ENCODE measurements at places on chromosomes 2 and 18.

DNA sequence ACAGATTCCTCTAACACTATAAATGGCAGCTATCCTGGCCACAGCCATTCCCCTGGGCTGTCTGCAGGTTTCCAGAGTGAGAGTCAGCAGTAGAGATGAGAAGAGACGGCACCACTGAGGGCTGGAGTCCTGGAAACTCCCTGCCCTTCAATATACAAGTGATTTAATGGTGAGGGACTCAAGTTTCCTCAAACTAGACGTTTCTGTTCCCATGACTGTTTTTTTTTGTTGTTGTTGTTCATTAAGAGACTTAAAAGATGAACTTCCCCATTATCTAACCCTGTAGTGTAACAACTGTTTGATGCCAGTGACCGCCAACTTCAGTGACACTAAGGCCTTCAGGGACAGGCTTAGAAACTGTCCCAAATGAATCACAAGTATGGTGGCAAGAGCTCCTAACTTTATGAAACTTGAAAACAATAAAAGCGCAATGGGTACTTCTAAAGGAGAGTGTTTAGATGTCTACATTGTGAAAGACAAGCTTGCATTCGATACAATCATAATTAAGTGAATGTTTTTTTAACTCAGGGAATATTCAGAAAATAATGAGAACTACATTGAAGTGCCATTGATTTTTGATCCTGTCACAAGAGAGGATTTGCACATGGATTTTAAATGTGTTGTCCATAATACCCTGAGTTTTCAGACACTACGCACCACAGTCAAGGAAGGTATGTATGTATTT lies 34.0 kb downstream of the IL1R2 start:
- DNase-seq: no peak

GRCh38 chr2:237351796-237352195 lies 62.2 kb downstream of the COL6A3 start:
- DNase-seq: no peak

GRCh38 chr2:138018866-138019688 lies 54.8 kb downstream of the HNMT start:
- DNase-seq: no peak

GRCh38 chr2:157565550-157565949 lies 63.1 kb downstream of the ACVR1C start:
- no peak for DNase-seq

GRCh38 chr18:35117372-35117771 lies 76.2 kb downstream of the MAPRE2 start:
- no peak for DNase-seq

GRCh38 chr2:119481501-119482455 lies 42.5 kb downstream of the SCTR start:
- DNase-seq: no peak

GRCh38 chr2:225274751-225275150 lies 124.8 kb upstream of the NYAP2 start:
- DNase-seq: no peak

DNA sequence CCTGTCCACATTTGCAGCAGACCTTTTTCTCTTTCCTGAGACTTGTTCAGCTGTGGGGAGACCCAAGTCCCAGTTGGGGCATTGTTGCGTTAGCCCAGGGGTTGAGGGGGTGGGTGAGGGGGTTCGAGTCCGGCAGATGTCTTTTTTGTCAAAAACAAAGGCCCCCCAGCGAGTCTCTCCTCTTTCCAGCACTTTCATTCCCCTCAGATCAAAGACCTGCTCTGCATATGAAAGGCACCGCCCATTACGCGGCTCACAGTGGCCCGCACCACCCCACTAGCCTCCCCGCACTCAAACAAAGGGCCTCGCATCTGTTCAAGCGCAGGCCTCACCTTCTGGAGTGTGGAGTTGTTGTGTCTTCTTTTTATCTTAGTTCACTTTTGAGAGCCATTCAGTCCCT lies 25.2 kb downstream of the TRABD2A start:
- DNase-seq: no peak

DNA sequence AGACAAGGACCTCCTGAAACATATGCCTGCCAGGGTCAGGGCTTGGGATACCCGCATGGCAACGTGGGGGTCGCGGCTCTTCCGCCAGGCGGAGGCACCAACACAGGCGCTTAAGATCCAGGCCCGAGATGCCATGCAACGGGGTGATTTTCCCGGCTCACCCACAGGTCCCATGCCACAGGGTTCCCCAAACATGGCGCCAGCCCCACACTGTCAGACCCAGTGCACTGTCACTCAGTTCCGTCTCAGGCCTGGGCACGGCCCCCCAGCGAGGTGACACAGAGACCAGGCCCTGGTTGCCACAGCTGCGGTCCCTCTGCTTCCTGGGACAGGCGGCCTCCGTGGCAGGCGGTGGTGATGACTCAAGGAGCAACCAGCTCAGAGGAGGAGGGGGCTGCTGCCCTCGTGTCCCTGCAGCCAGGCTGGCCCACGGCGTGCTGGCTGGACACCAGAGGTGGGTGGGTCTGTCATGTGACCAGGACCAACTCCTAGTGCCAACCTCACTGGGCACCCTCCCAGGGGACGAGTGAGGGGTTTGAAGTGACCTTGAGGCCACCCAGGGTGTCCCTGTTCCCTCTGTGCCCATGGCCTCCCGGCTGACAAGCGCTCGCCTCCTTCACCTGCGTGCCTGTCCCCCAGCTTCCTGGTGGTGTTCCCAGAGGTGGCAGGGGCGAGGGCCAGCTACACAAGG lies 4.9 kb downstream of the PDCD1 start:
- no peak for DNase-seq

- DNase-seq: no peak
Observed at GRCh38 chr2:158748926-158749590, 46.1 kb upstream of the DAPL1 start.

DNA sequence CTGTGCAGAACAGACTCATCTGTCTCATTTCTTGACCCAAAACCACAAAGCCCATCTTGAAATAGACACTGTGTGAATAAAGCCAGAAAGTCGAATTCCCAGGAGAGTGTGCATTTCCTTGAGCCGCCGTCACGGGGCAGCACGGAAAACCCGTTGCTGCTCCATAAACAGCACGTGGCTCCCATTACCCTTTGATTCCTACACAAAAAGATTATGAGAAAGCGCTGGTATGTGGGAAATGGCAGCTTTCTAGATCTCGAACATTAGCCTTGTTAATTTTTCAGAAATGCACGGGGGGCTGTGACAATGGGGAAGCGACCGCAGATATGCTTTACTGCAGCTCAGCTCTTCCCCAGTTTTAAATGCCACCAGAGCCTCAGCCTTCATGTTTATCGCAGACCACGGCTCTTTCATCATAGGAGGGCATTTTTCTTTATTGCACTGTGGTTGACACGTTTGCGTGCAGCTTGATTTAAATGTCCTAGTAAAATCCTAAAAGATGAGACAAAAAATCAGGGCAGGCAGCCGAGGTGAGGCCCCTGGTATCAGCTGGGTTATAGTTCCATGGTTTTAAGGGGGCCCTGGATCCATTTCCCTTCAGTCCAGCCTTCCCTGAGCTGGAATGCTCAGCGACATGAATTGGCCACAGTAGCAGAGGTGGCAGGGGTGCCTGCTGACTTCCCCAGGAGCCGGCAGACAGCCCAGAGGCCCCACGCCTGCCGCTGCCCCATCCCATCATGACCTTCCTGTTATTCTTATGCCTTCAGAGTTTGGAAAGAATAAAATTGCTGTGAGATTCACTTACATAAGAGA lies 249.3 kb downstream of the NDUFA10 start:
- DNase-seq: no peak

GRCh38 chr18:56475250-56475649 lies 163.1 kb downstream of the TXNL1 start:
- no peak for DNase-seq

GRCh38 chr2:10410001-10410822 lies 37.9 kb downstream of the ODC1 start:
- DNase-seq: no peak

GRCh38 chr2:104745846-104746245 lies 108.1 kb upstream of the POU3F3 start:
- DNase-seq: no peak

GRCh38 chr2:3481736-3482362 lies 37.5 kb downstream of the ADI1 start:
- DNase-seq: no peak

GRCh38 chr2:37865640-37866039 lies 59.4 kb upstream of the RMDN2 start:
- no peak for DNase-seq

DNA sequence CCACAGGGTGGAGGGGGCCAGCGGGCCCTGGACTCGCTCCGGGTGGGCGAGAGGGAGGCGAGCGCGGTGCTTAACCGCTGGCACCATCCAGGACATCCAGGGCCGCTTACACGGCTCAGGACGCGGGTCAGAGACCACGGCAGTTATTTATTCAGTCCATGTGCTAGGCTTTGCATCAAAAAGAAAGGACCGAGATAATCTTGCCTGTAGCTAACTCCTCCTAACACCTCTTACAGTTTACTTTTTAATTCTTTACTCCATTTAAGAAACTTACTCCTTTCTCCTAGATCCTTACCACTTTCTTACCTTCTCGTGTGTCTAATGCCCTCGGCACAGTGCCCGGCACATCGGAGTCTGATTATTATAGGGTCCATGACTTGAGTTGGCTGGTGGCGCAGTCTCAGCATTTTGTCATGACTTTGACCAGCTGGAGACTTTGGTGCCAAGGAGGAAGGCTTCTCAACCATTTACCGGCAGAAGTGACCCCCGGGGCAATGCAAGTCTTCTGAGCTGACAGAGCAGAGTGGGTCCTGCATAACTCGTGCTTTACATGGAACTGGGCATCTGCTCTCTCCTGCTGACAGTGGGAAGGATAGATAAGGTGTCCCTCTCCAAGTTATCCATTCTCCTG lies 503 bp downstream of the ANXA4 start:
- no peak for DNase-seq

- DNase-seq: no peak
Observed at GRCh38 chr18:53458944-53459580, 765.4 kb downstream of the MBD2 start.

DNA sequence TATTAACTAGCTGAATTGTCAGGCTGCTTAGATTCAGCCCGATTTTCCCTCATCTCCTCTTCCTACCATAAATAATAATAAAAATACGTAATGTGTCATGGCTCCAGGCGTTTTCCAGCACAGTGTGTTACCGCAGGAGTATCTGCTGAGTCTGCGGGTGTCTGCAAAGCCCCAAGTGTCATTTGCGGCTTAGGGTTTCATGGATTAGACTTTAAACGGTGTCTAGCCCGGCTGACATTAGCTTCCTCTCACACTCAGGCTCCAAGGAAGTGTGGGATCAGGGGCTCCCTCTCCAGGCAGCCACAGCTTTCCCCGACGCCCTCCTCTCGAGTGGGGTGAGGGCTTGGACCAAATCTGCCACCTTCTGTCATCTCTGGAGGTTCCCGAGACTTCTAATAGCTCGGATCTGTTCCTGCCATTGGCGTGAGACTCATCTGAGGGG lies 14.1 kb upstream of the HOXD1 start:
- no peak for DNase-seq

GRCh38 chr18:2933995-2934394 lies 78.9 kb downstream of the LPIN2 start:
- no peak for DNase-seq

GRCh38 chr2:26074676-26075075 lies 40.8 kb downstream of the RAB10 start:
- no peak for DNase-seq

DNA sequence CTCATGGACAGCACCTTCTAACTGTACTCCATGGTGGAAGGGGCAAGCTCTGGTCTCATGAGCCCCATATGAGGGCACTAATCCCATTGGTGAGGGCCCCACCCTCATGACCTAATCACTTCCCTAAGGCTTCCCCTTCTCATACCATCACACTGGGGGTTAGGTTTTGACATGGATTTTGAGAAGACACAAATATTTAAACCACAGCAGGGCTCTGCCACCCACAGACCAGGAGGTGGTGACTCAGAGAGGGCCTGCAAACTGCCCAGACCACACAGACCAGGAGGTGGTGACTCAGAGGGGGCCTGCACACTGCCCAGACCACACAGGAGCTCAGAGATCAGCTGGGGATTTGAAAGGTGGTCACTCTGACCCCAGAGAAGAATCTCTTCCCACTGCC lies 222.0 kb downstream of the KLHL29 start:
- no peak for DNase-seq

- DNase-seq: peak; percentile 35
Observed at GRCh38 chr2:120984046-120984445, 248.4 kb downstream of the GLI2 start.

DNA sequence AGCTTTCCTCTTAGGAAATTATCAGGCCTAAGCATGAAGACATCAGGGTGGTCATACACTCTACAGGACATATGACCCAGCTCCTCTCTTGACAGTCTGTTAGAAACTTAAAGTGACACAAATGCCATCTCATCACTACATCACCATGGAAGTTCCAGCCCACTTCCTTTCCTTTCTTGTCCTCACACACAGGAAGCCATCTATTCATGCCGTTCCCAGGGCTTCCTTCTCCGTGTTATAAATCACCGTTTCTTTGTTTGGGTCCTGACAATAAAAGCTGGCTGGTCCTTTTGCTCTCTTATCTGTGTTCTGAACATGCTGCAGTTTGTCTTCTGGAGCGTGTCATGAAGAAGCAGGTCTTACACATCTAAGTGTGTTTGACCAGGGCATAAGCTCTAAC lies 692.1 kb upstream of the CELF4 start:
- no peak for DNase-seq

- DNase-seq: no peak
Observed at GRCh38 chr2:52083214-52083613, 1051.3 kb upstream of the NRXN1 start.

GRCh38 chr2:88575051-88575450 lies 52.2 kb downstream of the EIF2AK3 start:
- no peak for DNase-seq

DNA sequence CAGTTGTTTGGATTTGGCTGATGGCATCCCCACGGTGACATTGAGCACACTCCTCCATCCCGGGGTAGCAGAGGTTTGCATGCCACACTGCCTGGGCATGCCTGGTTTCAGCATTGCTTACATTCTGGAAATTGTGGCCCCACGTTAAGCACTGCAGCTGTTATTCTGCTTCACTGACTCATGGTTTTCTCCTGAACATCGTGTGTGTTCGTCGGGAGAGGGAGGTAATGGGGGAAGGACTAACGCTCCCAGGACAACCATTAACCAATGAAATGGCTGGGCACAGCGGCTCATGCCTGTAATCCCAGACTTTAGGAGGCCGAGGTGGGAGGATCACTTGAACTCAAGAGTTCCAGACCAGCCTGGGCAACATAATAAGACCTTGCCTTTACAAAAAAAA lies 28.2 kb upstream of the YWHAQ start:
- DNase-seq: peak; percentile 57

GRCh38 chr2:229873123-229873581 lies 48.7 kb downstream of the TRIP12 start:
- no peak for DNase-seq

GRCh38 chr18:38496222-38496793 lies 930.7 kb upstream of the CELF4 start:
- DNase-seq: no peak

DNA sequence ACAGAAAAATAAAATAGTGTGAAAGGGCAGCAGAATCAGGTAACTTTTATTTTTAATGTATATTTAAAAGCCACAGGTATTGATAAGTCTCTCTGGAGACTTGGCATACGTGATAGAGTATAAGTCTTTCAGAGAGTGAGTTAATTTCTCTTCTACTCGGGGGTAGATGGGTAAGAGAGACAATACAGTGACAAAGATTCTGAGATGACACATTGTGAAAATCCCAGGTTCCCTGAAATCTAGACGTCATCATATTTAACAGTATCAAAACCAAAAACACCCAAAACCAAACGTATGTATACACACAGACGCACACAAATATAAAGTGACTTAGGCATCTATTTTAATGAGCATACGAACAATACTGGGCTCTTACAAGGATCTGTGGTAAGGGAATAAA lies 33.3 kb downstream of the NIF3L1 start:
- no peak for DNase-seq

GRCh38 chr2:21332993-21333625 lies 209.3 kb downstream of the TDRD15 start:
- DNase-seq: no peak

GRCh38 chr2:46689993-46690392 lies 210.6 kb downstream of the TMEM247 start:
- no peak for DNase-seq
